ENCODE measurements at places on chromosomes 16 and 17.

- DNase-seq, result no peak
Observed at GRCh38 chr16:88854306-88855111, 2.2 kb downstream of the GALNS start.

GRCh38 chr16:67245674-67246080 lies 1.6 kb downstream of the FHOD1 start:
- DNase-seq, result no peak

- no peak for DNase-seq
Observed at GRCh38 chr16:72012607-72013006, 4.1 kb downstream of the DHODH start.

DNA sequence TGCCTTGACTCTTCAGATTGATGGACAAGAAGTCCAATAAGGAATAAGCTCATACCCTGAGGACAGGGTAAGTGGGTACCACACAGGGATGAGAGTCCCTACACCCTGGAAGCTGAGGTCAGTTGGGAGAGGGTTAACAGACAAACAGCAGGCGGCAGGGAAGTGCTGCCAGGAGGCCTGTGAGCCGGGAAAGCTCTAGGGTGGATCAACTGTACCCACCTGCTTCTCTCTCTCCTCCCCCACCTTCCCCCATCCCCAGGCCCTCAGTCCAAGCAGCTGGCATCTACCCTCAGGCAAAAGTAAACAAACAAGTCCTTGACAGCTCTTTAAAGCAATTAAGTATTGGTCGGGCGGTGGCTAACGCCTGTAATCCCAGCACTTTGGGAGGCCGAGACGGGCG lies 20.7 kb upstream of the MYLK3 start:
- no peak for DNase-seq

DNA sequence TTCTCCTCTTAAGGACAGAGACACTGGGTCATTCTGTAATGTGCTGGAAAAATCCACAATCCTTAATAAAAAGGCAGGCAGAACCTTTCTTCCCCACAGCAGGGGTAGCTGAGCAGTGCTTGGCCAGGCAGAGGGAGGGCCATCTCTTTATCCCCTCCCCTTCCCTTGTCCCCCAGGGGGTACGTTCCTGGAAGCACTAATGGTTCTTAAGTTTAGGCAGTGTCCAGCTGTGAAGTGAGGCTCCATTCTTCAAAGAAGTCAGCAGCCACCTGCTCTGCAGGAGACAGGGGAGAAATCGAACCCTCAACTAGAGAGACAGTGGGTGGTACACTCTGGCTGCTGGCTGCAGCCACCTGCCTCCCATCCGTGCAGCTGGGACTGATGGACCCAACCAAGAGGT lies 533.9 kb upstream of the CDH11 start:
- DNase-seq, result no peak
